ENCODE measurements at places on chromosomes 13 and 19.

GRCh38 chr19:18057557-18057956, 29.2 kb downstream of the IL12RB1 start:
- DNase-seq, result no peak

GRCh38 chr19:2294687-2295335, 12.8 kb upstream of the PEAK3 start:
- no peak for DNase-seq

DNA sequence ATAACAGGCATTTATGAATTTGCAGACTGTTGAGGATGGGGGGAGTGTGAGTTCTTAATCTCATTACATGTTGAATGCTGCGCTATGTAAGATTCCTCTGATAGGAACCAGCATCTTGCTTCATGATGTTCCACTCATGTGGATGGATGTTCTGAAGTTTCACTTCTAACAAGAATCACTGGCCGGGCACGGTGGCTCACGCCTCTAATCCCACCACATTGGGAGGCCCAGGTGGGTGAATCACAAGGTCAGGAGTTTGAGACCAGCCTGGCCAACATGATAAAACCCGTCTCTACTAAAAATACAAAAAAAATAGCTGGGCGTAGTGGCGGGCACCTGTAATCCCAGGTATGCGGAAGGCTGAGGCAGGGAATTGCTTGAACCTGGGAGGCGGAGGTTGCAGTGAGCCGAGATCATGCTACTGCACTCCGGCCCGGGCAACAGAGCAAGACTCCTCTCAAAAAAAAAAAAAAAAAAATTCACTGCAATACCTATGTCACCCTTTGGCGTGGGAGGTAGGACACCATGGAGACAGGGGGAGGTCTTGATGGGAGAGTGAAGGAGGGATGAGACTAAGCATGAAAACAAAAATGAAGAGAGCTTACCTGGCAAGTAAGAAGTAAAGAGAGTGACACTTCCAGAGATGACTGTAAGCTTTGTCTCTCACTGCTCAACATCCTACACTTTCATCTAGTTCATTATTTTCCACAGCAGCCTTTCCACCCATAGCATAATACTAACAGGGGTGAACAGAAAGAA, 133.0 kb downstream of the DCT start:
- no peak for DNase-seq

- peak; percentile 37 for DNase-seq
These were observed 3.6 kb upstream of the CD37 start for GRCh38 chr19:49331616-49332055.

DNA sequence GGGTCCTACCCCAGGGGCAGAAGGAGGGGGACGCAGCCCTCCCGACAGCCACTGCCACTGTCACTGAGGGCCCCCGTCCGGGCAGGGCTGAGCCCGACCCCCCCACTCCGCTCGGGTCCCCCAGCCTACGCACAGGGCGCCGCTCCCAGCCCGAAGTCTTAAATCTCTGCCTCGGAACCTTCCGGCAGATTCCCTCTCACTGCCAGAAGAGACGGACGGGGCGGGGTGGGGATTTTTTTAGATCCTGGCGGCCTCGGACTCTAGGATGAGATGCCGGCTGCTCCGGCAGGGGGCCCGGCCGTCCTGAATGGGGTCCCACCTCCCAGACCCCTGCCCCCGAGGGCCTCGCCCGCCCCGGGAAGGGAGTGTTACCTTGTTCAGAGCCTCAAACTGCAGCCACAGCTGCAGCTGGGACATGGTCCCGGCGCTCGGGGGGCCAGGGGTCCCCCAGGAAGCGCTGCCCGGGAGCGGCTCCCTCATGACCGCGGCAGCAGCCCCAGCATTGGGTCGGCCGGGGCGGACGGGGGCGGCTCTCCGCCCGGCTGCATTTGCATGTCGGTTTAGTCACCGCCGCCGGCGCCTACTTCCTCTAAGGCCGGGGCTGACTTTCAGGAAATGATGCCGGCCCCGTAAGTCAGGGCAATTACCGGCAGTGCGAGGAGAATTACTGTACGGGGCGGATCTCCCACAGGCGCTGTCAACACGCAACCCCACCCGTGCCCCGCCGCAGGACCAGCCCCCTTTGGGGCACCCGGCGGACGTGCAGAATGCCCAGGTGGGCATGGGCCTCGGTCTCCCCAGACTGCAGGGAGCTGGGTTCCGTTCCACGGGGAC, 28.1 kb downstream of the GPX4 start:
- peak; percentile 89 for DNase-seq

DNA sequence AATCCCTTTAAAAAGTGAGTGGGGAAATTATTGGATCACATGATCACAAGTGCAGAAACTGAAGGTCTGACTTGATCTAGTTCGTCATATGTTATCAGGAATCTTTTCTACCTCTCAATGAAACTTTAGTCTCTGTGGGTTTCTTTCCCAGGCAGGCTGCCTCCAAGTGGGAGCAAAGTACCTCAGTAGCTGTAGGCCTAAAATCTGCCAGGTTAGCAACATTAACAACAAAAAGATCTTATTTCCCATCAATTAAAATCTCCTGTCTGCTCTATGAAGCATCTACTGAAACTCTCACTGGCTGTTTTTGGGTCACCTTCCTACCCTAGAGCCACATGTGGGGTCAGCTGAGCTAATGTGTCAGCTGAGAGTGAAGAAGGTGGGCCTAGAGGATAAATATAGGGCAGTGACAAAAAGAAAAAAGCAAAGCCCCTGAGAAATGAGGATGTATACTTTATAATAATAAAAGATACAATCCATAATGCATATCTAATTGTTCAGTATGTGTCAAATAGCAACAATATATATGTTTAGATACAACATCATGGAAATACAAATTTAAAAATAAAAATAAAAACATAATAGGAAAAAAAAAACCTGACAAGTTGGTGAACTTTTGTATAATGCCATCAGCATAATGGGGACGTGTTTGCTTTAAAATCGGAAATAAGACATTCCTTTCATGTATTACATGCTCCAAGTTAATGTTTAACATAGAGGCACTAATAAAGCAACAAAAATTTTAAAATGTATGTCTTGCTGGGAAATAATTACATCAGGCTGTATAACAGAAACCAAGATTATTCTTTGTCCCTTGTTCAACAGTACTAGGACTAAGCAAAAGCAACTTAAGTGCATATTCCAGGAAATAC, 141.1 kb downstream of the GPC5 start:
- no peak for DNase-seq

GRCh38 chr13:95497381-95497807, 55.1 kb upstream of the CLDN10 start:
- DNase-seq, result peak; percentile 94

GRCh38 chr19:16068696-16069259, 7.5 kb upstream of the TPM4 start:
- no peak for DNase-seq

GRCh38 chr13:95608640-95609323, 35.7 kb downstream of the DZIP1 start:
- no peak for DNase-seq

Measured in HL-60 (cell line).